ENCODE measurements at places on chromosomes 6 and 20. TPM values are rescaled to one million over a fixed set of nuclear protein-coding genes. Genes with fewer than 3 reads are reported as not detected.

DNA sequence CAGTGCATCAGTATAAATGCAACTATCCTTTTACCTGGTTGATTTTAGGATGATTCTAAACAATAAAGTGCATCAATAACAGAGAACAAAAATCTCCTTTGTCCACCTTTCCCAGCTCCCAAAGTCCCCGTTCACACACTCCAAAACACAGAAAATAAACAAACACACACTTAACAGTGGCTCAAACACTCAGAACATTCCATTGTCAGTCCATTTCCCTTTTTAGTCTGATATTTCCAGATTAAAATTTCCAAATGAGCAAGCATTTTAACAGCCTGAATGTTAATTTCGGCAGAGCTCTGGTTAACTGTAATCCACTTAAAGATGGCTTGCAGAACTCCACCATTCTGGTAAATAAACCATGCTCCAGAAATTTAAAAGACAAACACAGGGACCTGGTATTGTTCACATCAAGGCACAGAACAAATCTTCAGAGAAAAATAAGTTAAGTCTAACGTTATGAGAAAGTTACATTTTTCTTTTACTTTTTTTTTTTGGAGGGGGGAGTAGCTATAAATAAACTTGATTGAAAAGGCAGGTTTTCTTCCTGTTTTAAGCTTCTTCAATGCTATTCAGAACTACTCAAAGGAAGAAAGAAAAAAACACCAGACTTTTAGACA, 100.8 kb downstream of the DST start:
- no peaks in the 10 kb centered on the region for H3K27me3 ChIP-seq
- H3K27ac ChIP-seq: no peak overlapping the region
- H3K4me1 ChIP-seq: peaks cover 10% of the 10 kb centered on the region
- no peak overlapping the region for H3K4me3 ChIP-seq

DNA sequence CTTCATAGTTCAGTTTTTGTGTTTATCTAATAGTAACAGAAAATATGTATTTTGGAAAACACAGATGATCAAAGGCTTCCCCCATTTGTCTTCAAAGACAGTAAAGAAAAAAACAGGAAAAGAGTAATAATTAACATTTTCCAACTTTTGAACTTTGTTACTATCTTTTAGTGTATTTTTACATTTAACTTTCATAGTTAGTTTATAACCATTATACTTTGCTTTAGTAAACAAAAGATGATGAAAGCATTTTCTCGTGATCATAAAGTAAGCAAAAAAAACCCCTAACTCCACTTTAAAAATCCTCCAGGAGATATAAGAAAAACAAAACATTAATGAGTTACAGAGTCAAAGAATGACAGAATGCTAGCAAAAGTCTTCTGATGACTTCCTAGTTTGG, 13.6 kb upstream of the GPRC6A start:
- no peak overlapping the region for H3K27ac ChIP-seq
- H3K4me1 ChIP-seq: peaks cover 3% of the 10 kb centered on the region
- H3K4me3 ChIP-seq: no peak overlapping the region
- H3K36me3 ChIP-seq: no peaks in the 10 kb centered on the region

- no peak for DNase-seq
- H3K36me3 ChIP-seq: no peaks in the 10 kb centered on the region
- no peaks in the 10 kb centered on the region for H3K4me1 ChIP-seq
- H3K27ac ChIP-seq: no peak overlapping the region
- no peak overlapping the region for H3K4me3 ChIP-seq
- H3K27me3 ChIP-seq: no peaks in the 10 kb centered on the region
Measured at GRCh38 chr6:40672087-40672486, 84.9 kb upstream of the LRFN2 start.

PARD6B gene
- 32.9 TPM for total RNA-seq

Measured in progenitor cell of endocrine pancreas (in vitro differentiated cells).